Breast epithelium (tissue), 4 donors: ENCODE measurements at places on chromosomes 5 and 9. TPM values are rescaled to one million over a fixed set of nuclear protein-coding genes. Genes with fewer than 3 reads are reported as not detected.
A peak's percentile ranks its signal among the peaks of the same experiment; 100 is the strongest.

FIBCD1 gene
- total RNA-seq: 0.16 TPM

SPINK5 gene
- 0.16 TPM for total RNA-seq

NR2F1 gene
- total RNA-seq: 4.6 TPM

C9orf50 gene
- not detected for total RNA-seq

PCDHA9 gene
- total RNA-seq: 0.16 TPM

HTR1A gene
- not detected for total RNA-seq

PDE6A gene
- 0.15 TPM for total RNA-seq

CTSL gene
- total RNA-seq: 134 TPM

WDR5 gene
- total RNA-seq: 17.7 TPM

PCDHGA7 gene
- 10.0 TPM for total RNA-seq

SAXO1 gene
- not detected for total RNA-seq

GRCh38 chr5:168691891-168692290 is 112.7 kb upstream of the PANK3 start:
- no peak for DNase-seq

GRCh38 chr9:109935406-109936087 is 155.5 kb downstream of the PALM2AKAP2 start:
- no peak for DNase-seq

DNA sequence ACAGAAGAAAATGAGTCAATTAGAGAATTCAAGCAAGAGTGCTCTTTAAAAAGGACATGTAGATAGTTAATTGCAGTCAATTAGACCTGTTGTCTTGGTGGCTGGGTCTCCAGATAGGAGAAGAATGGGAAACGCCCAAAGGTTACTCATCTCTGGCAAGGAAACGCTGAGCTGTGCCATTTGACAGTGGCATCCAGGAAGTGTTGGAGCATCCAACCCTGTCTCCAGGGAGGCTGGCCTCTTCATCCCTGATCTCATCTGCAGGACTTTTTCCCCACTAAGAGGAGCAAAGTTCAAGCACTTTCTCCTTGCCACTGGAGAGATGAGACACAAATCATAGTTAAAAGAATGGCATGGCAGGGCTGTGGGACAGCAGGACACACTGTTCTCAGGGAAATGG is 111.7 kb upstream of the MSX2 start:
- no peak for DNase-seq

- no peak for DNase-seq
Observed at GRCh38 chr5:111494355-111494999, 17.9 kb downstream of the STARD4 start.

DNA sequence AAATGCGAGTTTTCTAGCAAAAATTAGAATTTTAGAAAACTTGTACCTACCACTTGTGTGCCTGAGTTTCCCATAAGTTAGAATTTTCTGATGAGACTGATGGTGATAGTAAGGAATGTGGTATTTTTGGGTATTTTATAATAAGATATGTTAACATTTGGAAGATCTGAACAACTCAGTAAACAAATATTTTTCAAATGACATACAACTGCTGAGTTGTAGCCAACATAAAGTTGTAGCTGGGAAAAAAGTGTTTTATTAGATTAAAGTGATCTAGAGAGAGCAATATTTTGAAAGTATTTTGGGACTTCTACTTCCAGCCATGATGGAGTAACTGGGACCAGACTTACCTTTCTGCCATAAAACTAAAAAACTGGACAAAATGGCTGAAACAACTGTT is 37.9 kb downstream of the GEMIN5 start:
- DNase-seq: no peak

DNA sequence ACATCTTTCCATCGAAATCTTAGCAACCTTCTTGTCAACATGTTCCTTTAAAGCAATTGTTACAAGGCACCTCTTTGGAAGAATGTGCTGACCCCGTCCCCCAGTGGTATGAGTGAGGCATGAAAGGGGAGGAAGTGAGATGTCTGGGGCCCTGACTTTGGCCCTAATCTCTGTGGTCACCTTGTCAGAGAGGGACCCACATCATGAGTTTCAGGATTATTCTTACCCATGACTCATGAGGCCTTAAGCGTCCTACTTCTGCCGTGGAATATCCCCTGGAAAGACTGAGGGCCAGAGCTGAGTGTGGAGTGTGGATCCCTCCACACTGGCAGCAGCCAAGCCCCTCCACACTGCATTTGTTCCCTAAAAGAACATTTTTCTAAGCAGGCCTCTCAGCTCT is 81.2 kb downstream of the FSTL4 start:
- no peak for DNase-seq

- DNase-seq: no peak
Observed at GRCh38 chr5:106648401-106648800, 1022.3 kb downstream of the EFNA5 start.

DNA sequence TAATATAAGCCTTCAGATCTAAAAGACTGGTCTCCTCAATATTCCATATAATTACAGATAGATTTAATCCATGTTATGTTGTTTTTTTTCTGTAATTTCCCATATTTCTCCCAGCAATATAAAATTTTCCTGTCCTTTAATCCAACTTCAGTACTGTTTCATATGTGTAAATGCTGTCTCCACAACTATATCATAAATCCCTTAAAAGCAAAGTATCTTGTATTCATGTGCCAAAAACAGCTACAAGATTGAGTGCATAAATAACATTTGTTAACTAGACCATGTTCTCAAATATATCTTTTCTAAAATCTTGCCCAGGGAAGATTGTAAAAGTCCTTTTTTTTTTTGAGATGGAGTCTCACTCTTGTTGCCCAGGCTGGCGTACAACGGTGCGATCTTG is 35.0 kb upstream of the PDCL start:
- no peak for DNase-seq

GRCh38 chr9:34958411-34958982 is 412 bp downstream of the PHF24 start:
- DNase-seq: no peak

- no peak for DNase-seq
Observed at GRCh38 chr5:581941-582340, 30.2 kb upstream of the CEP72 start.

DNA sequence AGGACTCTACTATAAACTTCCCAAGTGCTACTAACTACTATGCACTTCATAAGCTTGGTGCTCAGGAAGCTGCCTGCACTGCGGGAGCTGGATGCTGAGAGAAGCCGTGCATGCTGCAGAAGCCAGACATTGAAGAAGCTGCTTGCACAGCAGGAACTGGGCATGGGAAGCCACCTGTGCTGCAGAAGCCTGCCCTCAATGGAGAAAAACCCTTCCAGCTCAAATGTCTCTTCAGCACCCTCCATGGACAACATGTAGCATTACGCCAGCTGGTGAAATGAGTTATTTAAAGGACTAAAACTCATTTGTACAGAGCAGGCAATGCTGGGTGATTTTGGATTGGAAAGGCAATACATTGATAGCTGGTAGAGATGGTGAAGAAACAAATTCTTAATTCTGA is 247.2 kb downstream of the KIF4B start:
- no peak for DNase-seq

DNA sequence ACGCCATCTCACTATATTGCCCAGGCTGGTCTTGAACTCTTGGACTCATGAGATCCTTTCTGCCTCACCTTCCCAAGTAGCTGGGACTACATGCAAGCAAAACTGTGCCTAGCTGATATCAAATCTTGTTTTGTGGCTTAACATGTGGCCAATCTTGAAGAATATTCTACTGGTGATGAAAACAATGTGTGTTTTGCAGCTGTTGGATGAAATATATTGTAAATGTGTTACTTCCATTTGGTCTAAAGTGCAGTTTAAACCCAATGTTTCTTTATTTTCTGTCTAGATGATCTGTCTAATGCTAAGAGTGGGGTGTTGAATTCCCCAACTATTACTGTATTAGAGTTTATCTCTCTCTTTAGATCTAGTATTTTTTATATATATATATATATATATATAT is 73.1 kb downstream of the RNF130 start:
- DNase-seq: no peak

GRCh38 chr5:177510567-177511053 is 984 bp upstream of the DOK3 start:
- no peak for DNase-seq

GRCh38 chr5:71982717-71983395 is 124.4 kb upstream of the MAP1B start:
- DNase-seq: no peak

DNA sequence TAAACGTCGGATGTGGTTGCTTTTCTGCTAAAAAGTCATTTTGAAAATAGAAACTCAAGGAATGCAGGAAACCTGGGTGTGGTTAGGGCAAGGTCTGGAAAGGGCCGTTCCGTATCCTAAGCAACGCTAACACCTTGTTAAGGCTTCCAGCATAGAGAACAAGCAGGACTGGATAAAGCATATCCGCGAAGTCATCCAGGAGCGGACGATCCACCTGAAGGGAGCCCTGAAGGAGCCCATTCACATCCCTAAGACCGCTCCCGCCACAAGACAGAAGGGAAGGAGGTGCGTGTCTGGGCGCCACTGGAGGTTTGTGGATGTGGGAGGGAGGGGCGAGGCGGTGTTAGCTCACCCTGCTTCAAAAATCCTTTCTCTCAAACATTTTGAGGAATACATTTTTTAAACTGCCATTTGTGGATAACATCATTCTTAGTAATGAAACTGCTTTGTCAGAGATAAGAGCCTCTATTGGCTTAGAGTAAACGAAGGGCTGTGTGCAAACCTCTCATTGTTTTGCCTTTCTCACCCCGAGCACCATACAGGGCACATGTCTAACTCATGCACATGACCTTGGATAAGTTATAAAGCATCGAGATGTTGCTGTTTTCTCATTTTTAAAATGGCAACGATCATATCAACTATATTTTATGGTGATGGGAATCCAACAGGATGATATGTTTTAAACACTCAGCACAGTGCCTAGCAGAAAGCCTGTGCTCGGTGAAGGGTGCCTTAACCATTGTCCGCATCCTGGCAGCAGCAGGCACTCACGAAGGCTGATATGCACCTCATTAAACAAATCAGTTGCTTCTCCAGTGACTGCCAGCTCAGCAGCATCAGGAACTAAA is 175.7 kb upstream of the OTULINL start:
- DNase-seq: no peak

GRCh38 chr9:21559402-21560280 is 77.5 kb upstream of the IFNE start:
- peak; percentile 52 for DNase-seq

DNA sequence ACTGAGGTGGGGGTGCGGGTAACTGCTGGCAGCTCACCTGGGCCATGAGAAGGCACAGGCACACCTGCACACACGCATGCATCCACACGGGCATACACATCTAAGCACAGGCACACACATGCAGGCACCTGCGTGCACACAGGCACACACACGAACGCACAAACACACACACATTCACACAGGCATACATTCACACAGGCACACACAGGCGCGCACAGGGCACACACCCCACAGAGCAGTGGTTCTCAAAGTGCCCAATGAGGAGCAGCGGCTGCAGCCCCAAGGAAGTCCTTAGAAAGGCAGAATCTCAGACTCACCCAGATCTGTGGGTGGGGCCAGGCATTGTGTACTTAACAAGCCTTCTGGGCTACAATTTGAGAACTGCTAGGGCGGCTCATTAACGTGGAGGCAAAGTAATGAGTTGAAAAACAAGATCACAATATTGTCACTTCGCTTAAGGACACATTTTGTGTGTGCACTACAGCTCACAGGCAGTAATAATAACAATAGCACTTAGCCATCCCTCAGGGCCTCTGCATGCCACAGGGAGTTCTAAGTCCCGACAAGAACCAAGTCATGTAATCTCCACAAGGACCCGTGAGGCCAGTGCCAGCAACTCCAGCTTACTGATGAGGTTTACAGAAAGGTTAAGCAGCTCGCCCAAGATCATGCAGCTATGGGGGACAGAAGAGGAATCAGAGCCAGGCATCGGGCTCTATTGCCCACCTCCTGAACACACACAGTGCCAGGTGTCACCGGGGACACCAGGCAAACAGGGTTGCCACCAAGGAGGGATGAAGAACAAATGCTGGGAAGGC is 91.6 kb downstream of the ROR2 start:
- no peak for DNase-seq
